ENCODE measurements at places on chromosomes 6 and 20.
A peak's percentile ranks its signal among the peaks of the same experiment; 100 is the strongest.

DNA sequence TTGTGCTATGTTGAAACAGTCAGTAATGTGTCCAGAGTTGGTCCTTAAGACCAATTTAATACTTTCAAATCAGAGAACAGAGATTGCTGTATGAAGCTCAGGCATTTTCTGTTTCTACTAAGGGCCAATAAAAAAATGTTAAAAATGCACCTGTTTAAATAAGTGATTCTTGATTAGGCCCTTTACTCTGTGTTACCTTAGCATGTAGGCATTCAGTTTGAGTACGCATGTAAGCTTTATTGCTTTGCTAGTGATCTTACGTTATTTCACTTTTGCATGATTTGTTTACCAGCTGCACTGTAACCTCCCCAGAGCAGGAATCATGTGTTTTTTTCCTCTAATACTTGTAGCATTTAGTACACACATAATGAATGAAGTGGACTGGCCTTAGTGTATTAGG is 61.0 kb downstream of the AFG1L start:
- DNase-seq: no peak

DNA sequence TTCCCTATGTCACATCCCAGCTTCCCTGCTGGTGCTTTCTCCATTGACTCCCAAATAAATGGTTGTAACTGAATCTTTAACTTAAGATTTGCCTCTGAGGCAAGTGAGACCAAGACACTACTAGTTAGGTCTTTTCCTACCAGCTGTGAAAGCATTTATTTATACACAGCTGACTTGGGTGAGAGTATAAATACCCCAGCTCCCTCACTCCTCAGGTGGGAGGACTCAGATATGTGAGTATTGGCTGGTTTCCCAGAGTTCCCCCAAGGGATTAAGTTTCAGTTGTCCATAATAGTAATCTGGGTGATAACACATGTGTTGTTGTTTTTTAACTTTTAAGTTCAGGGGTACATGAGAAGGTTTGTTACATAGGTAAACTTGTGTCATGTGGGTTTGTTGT is 49.8 kb downstream of the CFAP61 start:
- DNase-seq: no peak

GRCh38 chr6:70668499-70668812 is 773 bp downstream of the SMAP1 start:
- DNase-seq: no peak

DNA sequence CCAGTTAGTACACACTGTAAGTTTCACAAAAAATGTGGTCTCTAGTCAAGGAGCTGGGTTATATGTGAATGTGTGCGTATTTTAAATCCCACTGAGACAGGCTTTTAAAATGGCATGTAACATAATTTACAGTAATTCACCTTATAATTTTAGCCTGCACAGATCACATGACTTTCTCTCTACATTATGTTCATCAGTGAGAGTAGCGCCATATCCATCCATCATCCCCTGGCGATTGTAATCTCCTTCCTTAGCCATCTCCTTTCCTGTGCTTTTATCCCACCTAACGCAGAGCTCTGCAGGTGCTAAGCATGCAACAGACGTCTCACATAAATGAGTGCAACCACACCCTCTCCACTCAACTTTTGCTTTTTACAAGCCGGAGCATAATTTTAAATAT is 210.8 kb downstream of the TBC1D7 start:
- no peak for DNase-seq

DNA sequence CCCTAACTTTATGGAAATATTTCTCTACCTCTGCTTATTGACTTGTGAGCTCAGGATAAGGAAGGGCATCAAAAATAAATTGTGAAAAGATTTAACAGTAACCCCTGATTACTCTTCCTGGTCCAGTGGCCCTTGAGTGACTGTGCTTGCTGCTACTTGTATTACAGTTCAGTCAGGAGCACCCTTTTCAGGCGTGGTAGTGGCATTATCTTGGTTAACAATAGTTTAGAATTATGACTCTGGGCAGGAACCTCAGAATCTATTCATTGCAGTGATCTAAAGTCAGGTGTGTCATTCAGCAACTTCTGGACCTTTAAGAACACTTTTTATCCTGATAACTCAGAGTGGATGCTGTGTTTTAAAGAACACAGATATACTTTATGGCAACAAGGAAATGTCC is 43.4 kb downstream of the FAM135A start:
- no peak for DNase-seq

DNA sequence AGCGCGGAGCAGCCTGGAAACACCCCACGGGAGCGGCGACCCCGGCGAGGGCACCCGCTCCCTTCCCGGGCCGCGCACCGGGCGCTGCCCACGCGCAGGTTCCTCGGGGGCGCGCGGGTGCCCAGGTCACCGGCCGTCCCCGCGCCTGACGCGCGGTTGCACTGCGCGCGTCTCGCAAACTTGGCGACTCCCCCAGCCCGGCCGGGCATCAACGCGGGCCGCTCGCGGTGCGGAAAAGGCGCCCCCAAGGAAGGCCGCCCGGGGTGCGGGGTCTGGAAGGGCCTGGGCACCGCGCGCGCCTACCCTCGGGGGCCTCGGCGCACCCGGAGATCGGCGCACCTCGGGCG is 555 bp upstream of the ZBTB46 start:
- DNase-seq: no peak

- no peak for DNase-seq
Observed at GRCh38 chr6:72458521-72458920, 163.3 kb upstream of the KCNQ5 start.

- no peak for DNase-seq
Observed at GRCh38 chr20:62918831-62919230, 7.5 kb downstream of the DIDO1 start.

DNA sequence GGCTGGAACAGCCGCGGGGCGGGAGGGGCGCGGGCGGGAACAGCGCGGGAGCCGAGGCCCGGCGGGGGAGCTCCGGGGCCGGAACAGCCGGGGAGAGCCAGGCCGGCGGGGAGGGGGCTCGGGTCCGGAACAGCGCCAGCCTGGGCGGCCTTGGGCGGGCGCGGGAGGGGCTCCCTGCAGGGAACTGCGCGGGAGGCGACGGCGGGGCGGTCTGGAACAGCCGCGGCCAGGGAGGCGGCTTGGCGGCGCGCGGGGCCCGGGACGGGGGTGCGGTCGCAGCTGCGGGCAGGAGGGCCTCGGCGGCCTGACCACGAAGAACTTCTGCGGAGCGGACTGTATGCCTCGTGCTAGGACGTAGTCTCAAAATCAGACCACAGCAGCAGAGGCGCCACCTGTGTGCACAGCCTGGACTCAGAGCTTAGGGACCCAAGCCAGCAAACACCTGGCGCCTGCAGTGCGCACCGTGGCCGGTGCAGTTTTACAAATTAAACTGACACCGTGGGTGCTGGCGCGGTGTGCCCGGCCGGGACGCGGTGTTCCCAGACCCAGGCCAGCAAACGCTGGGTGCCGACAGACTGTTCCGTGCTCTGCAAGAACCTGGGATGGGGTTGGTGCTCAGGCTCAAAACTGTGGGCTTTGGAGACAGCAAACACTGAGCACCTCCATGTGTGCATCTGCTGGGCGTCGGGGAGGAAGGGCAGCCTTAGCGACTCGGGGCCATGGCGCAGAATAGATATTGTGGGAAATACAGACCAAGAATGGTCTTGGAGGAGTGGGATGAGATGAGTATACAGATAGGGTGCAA is 572 bp downstream of the ZNF341 start:
- DNase-seq: no peak

DNA sequence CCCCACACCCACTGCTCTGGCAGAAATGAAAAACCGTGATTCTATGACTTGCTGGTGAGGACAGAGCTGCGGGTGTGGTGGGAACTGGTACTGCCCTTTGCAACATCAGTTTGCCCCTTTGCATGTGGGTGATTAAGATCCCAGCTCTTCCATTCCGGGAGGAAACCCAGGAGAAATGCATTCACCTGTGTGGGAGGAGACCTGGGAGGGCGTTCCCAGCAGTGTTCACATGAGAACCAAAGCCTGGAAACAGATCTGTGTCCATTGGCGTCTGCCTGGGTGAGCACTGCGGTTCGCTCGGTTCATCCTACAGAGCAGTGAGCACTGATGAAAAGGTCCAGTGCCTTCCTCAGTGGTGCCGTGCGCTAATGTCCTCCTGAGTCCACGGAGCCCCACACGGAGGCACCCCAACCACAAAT is 89.7 kb downstream of the SMOC2 start:
- peak; percentile 33 for DNase-seq

- DNase-seq: no peak
Observed at GRCh38 chr6:25215881-25216280, 63.3 kb upstream of the CARMIL1 start.

- DNase-seq: no peak
Observed at GRCh38 chr6:99407076-99407475, 13.1 kb upstream of the COQ3 start.

DNA sequence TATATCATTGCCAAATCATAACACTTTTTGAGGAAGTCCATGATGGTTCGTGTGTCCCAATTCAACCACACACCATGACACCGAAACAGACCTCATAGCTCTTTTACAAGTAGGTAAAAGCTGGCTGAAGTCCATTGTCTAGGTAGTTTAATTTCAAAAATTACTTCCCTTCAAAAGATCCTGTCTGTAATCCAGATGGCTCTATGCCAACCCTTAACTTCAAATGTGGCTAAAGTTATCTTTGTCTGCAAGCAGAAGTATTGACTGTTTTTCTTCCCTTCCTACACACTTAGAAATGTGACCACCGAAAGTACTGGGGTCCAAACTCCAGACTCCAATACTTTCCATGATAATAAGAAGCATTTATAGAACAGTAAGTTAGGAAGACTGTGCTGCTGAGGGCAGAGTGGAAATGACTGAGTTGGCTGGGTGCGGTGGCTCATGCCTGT is 8.3 kb upstream of the TIAM2 start:
- no peak for DNase-seq

GRCh38 chr6:168223150-168223549 is 96.4 kb downstream of the DACT2 start:
- no peak for DNase-seq

GRCh38 chr6:137903933-137904821 is 37.1 kb downstream of the TNFAIP3 start:
- DNase-seq: peak; percentile 87

- no peak for DNase-seq
Observed at GRCh38 chr6:107600121-107600520, 110.2 kb downstream of the SOBP start.

DNA sequence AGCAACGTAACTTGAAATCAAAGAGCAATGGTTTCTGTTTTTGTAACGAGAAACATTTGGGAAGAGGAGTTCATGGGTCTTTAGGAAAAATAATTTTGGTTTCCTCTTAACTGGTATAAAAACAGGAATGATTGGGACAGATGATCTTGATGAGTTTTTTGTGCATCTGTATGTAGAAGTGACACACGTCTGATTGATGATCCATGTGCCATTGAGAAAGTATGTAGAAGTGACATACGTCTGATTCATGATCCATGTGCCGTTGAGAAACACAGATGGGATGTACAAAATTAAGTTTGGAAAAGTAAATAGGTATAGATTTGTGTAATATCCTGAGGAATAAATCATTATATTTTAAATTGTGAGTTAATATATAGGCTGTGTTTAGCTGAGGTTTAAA is 2.1 kb downstream of the KIAA1586 start:
- no peak for DNase-seq

DNA sequence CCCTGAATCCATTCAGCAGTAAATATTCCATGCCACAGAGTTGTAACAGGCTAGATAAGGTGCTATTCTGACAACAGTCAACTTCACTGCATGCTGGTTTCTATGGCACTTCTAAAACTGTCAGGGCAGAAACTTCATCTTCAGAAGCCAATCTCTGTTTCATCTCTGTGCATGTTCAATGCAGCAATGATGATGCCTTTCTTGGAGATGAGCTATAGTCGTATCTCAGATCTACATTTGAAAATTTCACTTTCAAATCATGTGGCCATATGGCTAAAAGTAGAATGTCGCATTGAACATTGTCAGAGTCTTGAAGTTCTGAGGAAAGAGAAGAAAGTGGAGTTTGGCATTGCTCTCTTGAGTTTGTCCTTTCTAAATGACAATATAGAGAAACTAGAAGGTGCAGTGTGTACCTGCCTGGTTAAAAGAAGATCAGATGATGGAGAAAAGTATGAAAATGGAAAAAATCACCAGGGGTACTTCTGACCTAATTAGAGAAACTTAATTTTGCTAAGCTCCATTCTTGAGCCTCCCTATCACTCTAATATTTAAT is 49.0 kb upstream of the VSTM2L start:
- no peak for DNase-seq

DNA sequence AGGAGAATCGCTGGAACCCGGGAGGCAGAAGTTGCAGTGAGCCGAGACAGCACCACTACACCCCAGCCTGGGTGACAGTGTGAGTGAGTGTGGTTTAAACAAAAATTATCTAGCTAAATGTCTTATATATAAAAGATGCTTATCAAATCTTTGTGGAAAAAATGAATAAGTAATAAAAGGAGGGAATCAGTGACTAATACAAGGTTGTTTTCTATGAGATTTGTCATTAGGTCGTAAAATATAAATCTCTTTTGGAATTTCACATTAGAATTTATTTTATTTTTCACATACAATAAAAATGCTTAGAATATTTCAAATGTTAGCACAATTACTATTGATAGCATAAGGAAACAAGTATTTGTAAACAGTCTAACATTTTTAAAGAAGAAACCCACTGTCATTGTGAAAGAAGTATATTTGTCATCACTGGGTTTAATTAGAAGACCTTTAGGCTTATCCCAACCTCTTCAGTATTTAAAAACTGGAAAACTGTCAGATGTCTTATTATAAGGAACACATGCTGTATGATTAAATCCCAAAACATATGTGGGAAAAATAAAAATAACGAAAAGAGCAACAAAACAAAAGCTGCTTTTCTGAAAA is 47.1 kb downstream of the ASCC3 start:
- no peak for DNase-seq

GRCh38 chr6:34236443-34237315 is at the start of gene HMGA1:
Gene HMGA1 (plus strand): TSS chr6:34236873. CDS start chr6:34240781, 3,908 bp downstream.
- peak; percentile 95 for DNase-seq

- DNase-seq: peak; percentile 77
Observed at GRCh38 chr6:42781796-42782688, at the start of gene BICRAL. Gene BICRAL (plus strand): TSS chr6:42782052. CDS start chr6:42822023, 39,971 bp downstream.

DNA sequence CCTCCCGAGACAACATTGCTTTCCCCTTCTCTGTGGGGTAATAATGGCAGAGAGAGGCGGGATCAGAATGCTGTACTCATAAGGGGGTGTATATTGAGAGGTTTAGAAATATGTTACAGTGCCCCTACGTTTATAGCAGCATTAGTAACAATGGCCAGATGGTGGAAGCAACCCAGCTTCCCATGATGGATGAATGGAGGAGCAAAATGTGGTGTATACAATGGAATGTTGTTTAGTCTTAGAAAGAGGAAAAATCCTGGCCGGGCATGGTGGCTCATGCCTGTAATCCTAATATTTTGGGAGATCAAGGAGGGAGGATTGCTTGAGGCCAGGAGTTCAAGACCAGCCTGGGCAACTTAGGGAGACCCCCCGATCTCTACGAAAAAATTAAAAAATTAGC is 12.9 kb downstream of the BANF2 start:
- no peak for DNase-seq

GRCh38 chr6:4666886-4667513 is 109.2 kb upstream of the CDYL start:
- no peak for DNase-seq

- DNase-seq: peak; percentile 61
Observed at GRCh38 chr6:38773338-38773737, 58.2 kb downstream of the DNAH8 start.

All from kidney tubule cell (primary cell).